Colonic mucosa (tissue), 4 donors: ENCODE measurements at places on chromosomes 11 and 22. TPM values are rescaled to one million over a fixed set of nuclear protein-coding genes. Genes with fewer than 3 reads are reported as not detected.
A peak's percentile ranks its signal among the peaks of the same experiment; 100 is the strongest.

Gene LDLRAD3
- total RNA-seq = 1.9 TPM

Gene CD3G
- 1.6 TPM for total RNA-seq

Gene OR5P2
- total RNA-seq = not detected

Gene HEPACAM
- total RNA-seq = 0.12 TPM

Gene PNPLA5
- total RNA-seq = not detected

Gene TYMP
- 28.0 TPM for total RNA-seq

DNA sequence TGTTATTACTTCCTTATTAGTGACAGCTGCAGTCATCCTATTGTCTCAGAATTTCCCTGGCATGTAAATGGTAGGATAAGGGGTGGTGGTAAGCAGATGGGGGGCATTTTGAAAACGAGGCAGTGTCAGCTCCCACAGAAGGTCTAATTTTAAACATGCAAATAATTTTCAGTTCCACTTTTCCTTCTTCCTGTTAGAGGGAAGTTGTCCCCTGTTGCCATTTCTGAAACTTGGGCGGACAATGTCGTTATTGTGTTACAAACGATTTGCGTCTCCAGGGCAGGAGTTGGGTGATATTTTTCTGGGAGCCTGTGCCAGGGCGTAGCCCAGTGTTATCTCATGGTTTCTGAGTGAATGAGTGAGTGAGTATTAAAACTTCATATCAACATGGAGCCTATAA lies 7.4 kb downstream of the PTPRJ start:
- peak; percentile 69 for DNase-seq
- peaks cover 41% of the 10 kb centered on the region for H3K4me1 ChIP-seq
- H3K27ac ChIP-seq = peak overlapping the region; percentile 86
- no peaks in the 10 kb centered on the region for H3K36me3 ChIP-seq
- H3K4me3 ChIP-seq = no peak overlapping the region

DNA sequence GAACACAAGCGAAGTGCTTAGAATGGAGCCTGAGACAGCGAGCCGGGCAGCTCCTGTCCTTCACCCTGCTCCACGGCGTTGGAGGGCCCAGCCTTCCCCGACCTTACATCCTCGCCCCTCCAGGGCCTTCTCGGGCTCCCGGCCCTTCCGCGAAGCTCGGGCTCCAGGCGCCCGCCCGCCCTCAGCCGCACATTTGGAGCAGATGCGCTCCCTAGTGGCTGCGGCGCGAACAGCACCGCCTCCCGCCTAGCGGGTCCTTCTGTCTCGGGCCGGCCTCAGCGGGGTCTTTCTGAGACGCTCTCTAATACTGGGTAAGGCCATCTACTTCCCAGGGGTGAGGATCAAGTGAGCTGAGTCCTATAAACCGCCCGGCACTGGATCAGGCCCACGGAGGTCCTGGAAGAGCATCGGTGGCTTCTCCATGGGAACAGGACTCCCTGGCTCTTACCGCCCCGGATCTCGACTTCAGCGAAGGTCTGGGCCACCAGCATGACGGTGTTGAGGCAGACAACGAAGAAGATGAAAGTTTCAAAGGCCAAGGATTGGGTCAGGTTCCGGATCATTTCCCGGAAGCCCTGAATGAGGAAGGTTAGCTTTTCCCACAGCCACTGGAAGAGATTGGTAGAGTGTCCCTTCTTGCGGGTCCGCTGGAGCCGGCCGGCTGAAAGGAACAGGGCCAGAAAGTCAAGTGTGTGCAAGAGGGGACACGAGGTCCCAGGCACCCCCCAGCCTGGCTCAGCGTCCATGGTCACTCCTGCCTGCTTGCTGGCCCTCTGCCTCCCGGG lies 3.7 kb downstream of the CATSPER1 start:
- H3K4me1 ChIP-seq = no peaks in the 10 kb centered on the region
- no peak overlapping the region for H3K4me3 ChIP-seq
- peak; percentile 73 for DNase-seq
- H3K27me3 ChIP-seq = no peaks in the 10 kb centered on the region

DNA sequence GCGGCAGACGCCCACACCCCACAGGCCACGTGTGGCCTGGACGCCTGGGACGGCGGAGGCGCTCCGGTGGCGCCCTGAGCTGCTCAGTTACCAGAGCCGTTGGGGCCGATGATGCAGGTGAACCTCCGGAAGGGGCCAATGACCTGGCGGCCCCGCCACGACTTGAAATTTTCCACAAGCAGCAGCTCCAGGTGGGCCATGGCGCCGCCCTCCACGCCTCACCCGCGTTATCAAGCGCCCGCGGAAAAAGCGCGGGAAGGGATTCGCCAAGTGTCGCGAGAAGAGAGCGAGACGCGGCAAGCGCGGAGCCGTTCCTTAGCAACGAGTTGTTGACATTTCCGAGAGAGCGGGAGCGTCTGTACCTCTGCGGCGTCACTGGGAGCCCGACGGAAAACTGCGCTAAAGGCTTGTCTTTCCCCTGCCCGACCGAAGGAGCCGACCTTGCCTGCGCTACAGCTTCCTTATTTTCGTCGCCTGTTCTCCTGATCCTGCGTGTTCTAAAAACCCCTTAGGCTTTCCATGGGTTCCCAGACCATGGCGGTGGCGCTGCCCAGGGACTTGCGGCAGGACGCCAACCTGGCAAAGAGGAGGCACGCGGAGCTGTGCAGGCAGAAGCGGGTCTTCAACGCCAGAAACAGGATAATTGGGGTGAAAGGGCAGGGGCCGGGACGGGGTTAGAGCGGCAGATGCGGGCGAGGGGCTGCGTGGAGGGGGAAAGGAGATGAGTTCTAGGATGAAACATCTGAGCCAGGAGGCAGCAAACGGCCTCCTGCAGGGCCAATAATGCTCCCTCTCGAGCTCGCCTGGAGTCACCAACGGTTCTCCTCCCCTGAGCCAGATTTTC lies at the start of the genes RIBC2 and SMC1B:
TSS of gene RIBC2 (plus strand) at position 326 of the 844 bp plus-strand sequence. CDS start at position 520, 194 bp downstream.
TSS of gene SMC1B (minus strand) at position 232 of the 844 bp plus-strand sequence. CDS start at position 200, 32 bp downstream.
- peaks cover 5% of the 10 kb centered on the region for H3K4me1 ChIP-seq
- H3K27ac ChIP-seq = no peak within 1 kb of the TSS
- DNase-seq = peak; percentile 90
- peak within 1 kb of the TSS; percentile 40 for H3K4me3 ChIP-seq
- no peaks in the 10 kb centered on the region for H3K27me3 ChIP-seq

- H3K4me1 ChIP-seq = no peaks in the 10 kb centered on the region
- no peak for DNase-seq
- no peak overlapping the region for H3K4me3 ChIP-seq
Measured at GRCh38 chr11:82810326-82810725, 76.7 kb upstream of the FAM181B start.

DNA sequence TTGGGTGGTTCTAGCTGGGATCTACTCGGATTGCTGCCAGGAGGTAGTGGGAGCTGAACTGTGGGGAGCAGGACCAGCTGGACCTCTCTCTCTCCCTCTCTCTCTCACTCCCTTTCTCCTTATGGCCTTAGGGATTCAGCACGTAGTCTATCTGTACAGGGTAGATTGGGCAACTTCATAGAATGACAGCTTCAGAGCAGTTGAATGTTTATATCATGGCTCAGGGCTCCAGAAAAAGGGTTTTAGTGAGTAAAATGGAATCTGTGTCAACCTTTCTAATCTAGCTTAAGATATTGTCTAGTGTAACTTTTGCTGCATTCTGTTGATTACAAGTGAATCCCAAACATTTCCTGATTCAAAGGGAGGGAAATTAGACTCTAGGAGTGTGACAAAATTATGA lies 127.7 kb upstream of the PDGFD start:
- no peaks in the 10 kb centered on the region for H3K4me1 ChIP-seq
- no peaks in the 10 kb centered on the region for H3K27me3 ChIP-seq
- no peak overlapping the region for H3K27ac ChIP-seq

DNA sequence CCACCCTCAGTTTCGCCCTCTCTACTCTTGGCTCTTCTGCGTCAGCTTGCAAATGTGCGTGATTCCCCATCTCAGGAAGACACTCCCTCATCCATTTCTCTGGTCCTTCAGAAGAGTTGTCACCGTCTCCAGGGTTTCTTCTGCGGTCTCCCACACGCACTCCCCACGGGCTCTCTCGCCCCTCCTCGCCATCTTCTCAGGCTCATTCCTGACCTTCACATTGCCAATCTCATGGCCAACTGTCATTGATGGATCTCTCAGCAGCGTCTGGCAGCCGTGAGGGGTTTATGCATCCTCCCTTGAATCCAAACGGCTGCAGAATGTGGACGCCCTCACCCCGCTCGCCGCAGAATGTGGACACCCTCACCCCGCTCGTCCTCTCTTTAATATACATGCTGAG lies 10.5 kb downstream of the SYNGR1 start:
- no peak overlapping the region for H3K27ac ChIP-seq
- H3K36me3 ChIP-seq = no peaks in the 10 kb centered on the region
- DNase-seq = no peak
- H3K4me1 ChIP-seq = no peaks in the 10 kb centered on the region

- no peaks in the 10 kb centered on the region for H3K27me3 ChIP-seq
- H3K4me3 ChIP-seq = no peak overlapping the region
- H3K4me1 ChIP-seq = no peaks in the 10 kb centered on the region
- no peak for DNase-seq
- H3K36me3 ChIP-seq = no peaks in the 10 kb centered on the region
Measured at GRCh38 chr11:27161071-27161470, 120.5 kb downstream of the BBOX1 start.

DNA sequence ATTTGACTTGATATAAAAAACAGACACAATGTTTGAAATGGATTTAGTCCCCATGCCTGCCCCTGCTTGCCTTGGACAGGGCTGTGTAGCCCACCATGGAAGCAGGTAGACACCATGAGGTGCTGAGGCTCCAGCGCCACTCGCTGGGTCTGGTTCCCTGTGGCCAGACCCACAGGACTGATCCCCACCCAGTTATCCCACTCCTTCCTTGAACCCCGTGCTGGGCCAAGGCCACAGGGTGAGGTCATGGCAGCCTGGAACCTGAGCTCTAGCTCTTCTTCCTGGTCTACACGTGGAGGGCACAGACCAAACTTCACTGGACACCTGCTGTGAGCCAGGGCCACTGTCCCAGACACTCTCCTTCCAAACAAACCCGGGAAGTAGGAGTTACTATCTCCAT lies 42.5 kb downstream of the GAB4 start:
- no peaks in the 10 kb centered on the region for H3K4me1 ChIP-seq
- H3K4me3 ChIP-seq = no peak overlapping the region
- H3K36me3 ChIP-seq = no peaks in the 10 kb centered on the region
- no peaks in the 10 kb centered on the region for H3K27me3 ChIP-seq
- H3K27ac ChIP-seq = no peak overlapping the region
- no peak for DNase-seq

- no peak overlapping the region for H3K27ac ChIP-seq
- H3K27me3 ChIP-seq = no peaks in the 10 kb centered on the region
- no peaks in the 10 kb centered on the region for H3K36me3 ChIP-seq
- H3K4me1 ChIP-seq = no peaks in the 10 kb centered on the region
- DNase-seq = no peak
- no peak overlapping the region for H3K4me3 ChIP-seq
Measured at GRCh38 chr11:34787348-34787747, 128.8 kb downstream of the APIP start.

- no peak for DNase-seq
- no peaks in the 10 kb centered on the region for H3K4me1 ChIP-seq
- no peaks in the 10 kb centered on the region for H3K36me3 ChIP-seq
- H3K27ac ChIP-seq = no peak overlapping the region
Measured at GRCh38 chr22:26322179-26322905, 106.7 kb upstream of the ASPHD2 start.

DNA sequence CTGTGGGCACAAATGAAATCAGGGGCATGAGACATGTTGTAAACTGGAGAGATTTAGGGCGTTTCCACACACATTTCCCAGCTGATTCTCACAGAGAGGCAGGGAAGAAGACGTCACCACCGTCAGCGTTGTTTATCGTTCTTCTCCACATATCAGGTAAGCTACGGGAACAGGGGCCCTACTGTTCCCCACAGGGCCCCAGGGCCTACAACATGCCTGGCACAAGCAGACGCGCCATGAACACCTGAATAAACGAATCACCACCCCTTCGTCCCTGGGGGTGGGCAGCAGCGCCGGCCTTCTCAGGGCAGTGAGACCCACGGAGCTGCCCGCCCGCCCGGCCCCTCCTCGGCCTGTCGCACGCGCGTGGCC lies 342 bp downstream of the EFCAB6 start:
- DNase-seq = no peak
- peak overlapping the region; percentile 68 for H3K27ac ChIP-seq
- peak overlapping the region; percentile 99 for H3K4me3 ChIP-seq
- no peaks in the 10 kb centered on the region for H3K27me3 ChIP-seq

DNA sequence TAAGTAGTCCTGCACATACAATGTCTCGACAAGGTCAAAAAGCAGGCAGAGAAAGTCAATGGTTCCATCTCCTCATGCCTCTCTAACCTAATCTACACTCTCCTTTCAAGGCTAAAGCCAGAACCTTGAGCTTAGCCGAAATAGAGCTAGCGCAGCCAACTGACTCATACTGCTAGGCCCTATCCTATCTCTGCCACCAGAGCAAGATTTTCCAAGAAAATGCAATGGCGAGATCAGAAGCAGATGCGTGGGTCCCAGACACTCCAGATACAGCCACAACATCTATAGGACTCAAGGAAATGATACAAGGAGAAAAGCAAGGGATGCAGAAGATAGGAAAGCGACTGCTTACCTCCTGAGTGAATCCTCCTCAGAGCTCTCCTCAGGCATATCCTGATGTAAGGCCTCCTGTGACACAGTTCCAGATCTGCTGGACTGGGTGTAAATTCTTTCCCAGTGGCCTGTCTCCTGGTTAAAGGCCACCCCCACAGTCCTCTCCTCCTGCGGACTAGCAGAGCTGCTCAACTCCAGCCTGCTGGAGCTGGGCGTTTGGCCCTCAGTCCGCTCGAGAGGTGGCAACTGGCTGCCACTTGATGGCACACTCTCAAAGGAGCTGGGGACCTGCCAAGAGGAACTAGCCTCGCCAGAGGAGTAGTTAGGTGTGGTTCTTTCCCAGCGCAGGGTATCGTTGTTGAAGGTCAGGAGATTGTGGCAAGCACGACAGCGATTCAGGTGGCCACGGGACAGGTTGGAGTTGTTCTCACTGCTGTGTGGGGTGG lies 52.0 kb downstream of the AMBRA1 start:
- H3K36me3 ChIP-seq = peaks cover 8% of the 10 kb centered on the region
- H3K27me3 ChIP-seq = no peaks in the 10 kb centered on the region
- peaks cover 3% of the 10 kb centered on the region for H3K4me1 ChIP-seq
- DNase-seq = peak; percentile 91

GRCh38 chr11:71298761-71299181 lies 46.4 kb upstream of the SHANK2 start:
- no peaks in the 10 kb centered on the region for H3K4me1 ChIP-seq
- H3K27me3 ChIP-seq = no peaks in the 10 kb centered on the region
- H3K27ac ChIP-seq = no peak overlapping the region
- peak; percentile 13 for DNase-seq
- H3K4me3 ChIP-seq = no peak overlapping the region
- H3K36me3 ChIP-seq = no peaks in the 10 kb centered on the region

- H3K4me3 ChIP-seq = no peak overlapping the region
- no peak overlapping the region for H3K27ac ChIP-seq
- H3K36me3 ChIP-seq = no peaks in the 10 kb centered on the region
Measured at GRCh38 chr11:108694846-108695245, 30.0 kb downstream of the DDX10 start.
